ENCODE measurements at places on chromosomes 3 and 15. TPM values are rescaled to one million over a fixed set of nuclear protein-coding genes. Genes with fewer than 3 reads are reported as not detected.
A peak's percentile ranks its signal among the peaks of the same experiment; 100 is the strongest.

The TRH gene
- 2.9 TPM for polyA plus RNA-seq

The ST8SIA2 gene
- polyA plus RNA-seq = 0.48 TPM

The ARHGAP11A gene
- polyA plus RNA-seq = 4.4 TPM

The ALPK3 gene
- polyA plus RNA-seq = 1.3 TPM

The CEP97 gene
- polyA plus RNA-seq = 4.5 TPM

The CASR gene
- 0.43 TPM for polyA plus RNA-seq

The GOLGA6D gene
- 0.05 TPM for polyA plus RNA-seq

DNA sequence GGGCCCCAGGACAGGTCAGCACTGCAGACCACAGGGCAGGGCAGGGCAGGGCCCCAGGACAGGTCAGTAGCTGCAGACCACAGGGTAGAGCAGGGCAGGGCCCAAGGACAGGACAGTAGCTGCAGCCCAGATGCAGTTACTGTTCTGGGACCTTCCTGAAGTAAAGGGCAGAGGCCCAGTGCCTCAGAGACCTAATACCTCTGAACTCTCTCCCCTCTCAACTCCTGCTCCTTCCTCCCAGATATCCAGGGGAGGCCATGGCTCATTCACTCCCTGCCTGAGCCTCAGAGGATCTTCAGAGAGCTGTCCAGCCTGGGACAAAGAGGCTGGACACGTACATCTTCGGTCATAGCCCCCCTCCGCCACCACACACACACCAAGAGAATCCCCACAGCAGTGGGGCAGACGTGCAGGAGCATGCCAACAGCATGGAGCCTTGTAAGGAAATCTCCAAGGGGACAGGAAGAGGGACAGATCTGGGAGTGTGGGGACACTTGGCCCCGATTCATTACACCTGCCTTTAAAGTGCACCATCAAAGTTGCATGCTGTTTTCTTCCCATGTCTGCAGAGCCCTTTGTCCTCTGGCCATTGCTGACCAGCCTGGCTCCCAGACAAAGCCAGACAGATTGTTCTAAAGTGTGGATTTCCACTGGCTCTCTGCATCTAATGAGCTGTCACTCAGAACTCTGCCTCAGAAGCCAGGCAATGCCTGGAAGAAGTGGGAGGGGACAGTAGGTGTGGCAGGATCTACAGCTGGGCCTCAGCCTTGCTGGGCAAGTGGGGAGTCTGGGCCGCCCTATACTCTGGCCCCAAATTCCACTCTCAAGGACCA lies 24.2 kb upstream of the BUB1B start:
- no peak for DNase-seq
- H3K27ac ChIP-seq = no peak overlapping the region
- H3K27me3 ChIP-seq = no peaks in the 10 kb centered on the region
- no peaks in the 10 kb centered on the region for H3K4me1 ChIP-seq
- H3K36me3 ChIP-seq = no peaks in the 10 kb centered on the region

DNA sequence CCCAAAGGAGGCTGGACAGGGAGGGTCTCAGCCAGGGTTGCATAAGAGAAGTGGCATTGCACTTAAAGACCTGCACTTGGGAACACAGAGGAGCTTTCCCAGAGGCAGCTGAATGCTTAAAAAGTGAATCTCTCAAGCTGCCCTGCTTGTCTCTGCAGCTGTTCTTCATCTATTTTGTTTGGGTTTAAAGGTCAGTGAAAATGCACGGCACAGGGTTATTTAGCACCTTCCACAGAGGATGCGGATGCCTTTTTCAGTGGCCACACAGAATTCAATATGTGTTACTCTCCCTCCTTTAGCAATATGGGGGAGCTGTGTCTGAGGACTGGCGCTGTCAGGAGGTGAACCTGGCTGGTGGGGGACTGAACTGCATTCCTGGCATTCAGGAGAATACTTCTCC lies 22.7 kb upstream of the CTNNB1 start:
- no peaks in the 10 kb centered on the region for H3K4me1 ChIP-seq
- H3K27ac ChIP-seq = no peak overlapping the region
- no peak overlapping the region for H3K4me3 ChIP-seq
- no peaks in the 10 kb centered on the region for H3K27me3 ChIP-seq

DNA sequence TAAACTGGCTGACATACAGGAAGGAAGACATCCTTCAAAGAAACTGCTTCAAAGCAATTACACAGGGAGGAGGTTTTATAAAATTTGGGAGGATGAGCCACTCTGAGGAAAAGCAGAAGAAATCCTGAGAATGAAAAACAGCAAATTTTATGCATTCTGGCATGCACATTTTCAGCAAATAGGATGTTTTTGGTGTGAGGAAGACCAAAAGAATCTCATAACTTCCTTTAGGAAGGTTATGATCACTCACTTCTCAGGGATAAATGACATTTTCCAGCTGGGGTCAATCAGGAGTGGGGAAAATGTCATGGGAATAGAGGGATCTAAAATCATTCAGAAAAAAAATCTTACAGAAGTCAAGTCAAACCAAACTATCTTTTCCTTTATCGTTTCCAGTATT lies 371.7 kb upstream of the CNTN6 start:
- H3K27me3 ChIP-seq = no peaks in the 10 kb centered on the region
- DNase-seq = no peak
- no peak overlapping the region for H3K4me3 ChIP-seq
- no peaks in the 10 kb centered on the region for H3K36me3 ChIP-seq
- no peaks in the 10 kb centered on the region for H3K4me1 ChIP-seq
- H3K27ac ChIP-seq = no peak overlapping the region

- H3K4me3 ChIP-seq = no peak overlapping the region
- H3K4me1 ChIP-seq = no peaks in the 10 kb centered on the region
- no peaks in the 10 kb centered on the region for H3K36me3 ChIP-seq
- H3K27ac ChIP-seq = no peak overlapping the region
- no peaks in the 10 kb centered on the region for H3K27me3 ChIP-seq
Observed at GRCh38 chr15:54014067-54014655, 35.9 kb downstream of the UNC13C start.

DNA sequence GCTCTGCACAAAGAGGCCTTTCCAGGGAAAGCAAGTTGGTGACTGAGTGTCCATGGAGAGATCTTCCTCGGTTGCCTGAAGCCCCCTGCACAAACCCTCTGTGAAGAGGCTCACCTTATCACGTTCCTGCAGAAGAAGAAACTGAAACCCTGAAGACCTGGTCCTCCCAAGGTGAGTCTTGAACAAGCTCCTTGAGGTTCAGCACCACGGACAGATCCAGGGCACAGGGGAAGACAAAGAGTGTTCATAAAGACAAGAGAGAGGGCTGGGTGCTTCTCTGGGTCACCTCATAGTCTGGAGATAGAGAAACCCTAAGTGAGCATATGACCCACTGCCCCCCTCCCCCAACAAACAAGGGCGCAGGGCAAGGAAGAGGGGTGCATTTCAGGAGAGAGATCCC lies 21.7 kb upstream of the TBC1D21 start:
- DNase-seq = peak; percentile 80
- no peaks in the 10 kb centered on the region for H3K36me3 ChIP-seq
- peaks cover 5% of the 10 kb centered on the region for H3K27me3 ChIP-seq
- H3K4me1 ChIP-seq = peaks cover 9% of the 10 kb centered on the region

DNA sequence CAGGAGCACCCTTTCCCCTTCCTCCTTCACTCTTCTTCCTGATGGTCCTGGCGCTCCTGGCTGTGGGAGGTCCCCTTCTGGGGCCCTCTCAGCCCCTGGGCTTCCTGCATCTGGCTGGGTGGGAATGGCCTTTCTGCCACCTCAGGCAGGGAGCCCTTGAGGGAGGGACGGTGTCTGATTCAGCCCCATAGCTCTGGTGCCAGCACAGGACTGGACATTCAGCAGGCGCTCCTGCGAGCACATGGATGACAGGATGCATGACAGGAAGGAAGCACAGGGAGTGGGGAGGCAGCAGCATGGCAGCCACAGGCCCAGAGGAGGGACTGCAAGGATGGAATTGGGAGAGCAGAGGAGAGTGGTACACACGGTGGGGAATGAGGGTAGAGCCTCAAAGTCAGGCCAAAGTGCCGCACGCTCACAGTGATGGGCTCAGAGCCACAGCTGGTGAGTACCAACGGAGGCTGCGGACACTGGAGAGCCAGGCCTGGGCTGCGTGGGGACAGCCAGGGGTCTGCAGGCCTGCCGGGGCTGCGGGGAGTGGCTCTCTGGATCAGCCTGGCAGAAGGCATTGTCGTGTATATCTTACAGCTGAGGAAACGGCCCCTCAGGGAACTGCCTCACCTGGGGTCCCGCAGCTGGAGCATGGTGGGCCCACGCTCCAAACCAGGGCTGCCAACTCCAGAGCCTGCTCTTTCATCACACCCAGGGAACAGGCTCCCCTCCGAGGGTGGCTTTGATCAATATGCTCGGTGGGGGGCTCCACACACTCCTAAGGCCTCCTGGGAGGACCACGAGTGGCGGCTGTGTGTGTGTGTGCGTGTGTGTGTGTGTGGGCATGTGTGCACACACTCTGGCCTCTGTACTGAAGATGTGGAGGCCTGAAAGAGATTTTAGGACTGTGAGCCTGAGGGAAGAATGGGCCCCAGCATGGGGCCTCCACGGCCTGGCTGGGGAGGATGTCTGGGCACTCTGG lies 51.4 kb upstream of the CTSH start:
- no peaks in the 10 kb centered on the region for H3K4me1 ChIP-seq
- no peak for DNase-seq
- no peak overlapping the region for H3K27ac ChIP-seq
- H3K27me3 ChIP-seq = no peaks in the 10 kb centered on the region
- H3K4me3 ChIP-seq = no peak overlapping the region

DNA sequence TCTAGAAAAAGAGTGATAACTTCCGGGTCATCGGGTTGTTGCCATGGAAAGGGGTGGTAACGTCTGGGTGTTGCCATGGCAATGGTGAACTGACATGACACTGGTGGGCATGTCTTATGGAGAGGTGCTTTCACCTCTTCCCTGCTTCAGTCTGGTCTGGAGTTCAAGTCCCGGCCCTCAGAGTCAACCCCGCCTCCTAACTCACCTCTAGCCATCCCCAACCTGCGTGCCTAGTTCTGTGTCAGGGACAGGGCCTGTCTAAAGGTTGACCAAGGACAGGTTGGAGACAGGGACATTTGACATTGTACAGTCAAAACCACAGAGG lies 96.0 kb downstream of the LSM3 start:
- H3K4me3 ChIP-seq = no peak overlapping the region
- peaks cover 28% of the 10 kb centered on the region for H3K4me1 ChIP-seq
- H3K27ac ChIP-seq = no peak overlapping the region
- no peaks in the 10 kb centered on the region for H3K36me3 ChIP-seq
- no peak for DNase-seq

DNA sequence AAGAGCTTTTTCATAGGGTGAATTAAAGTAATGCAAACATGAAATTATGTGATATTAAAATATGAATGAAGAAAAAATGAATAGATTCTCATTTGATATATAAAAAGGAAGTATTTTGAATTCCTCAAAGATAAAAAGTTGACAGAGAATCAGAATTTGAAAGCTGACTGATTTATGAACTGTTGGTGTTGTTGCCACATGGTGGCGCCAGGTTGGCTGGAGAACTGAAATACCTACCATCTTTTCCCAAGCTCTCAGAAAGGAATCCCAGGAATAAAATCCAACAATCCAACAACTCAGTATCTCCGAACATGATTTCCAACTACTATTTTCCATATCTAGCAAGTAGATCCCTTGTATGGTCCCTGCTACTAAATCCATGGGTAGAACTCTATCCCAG lies 3.1 kb downstream of the MYRIP start:
- peaks cover 2% of the 10 kb centered on the region for H3K4me1 ChIP-seq
- no peaks in the 10 kb centered on the region for H3K36me3 ChIP-seq
- peaks cover 52% of the 10 kb centered on the region for H3K27me3 ChIP-seq
- H3K27ac ChIP-seq = no peak overlapping the region
- H3K4me3 ChIP-seq = no peak overlapping the region

GRCh38 chr3:150521463-150521862 lies 24.8 kb downstream of the SERP1 start:
- no peaks in the 10 kb centered on the region for H3K36me3 ChIP-seq
- no peaks in the 10 kb centered on the region for H3K4me1 ChIP-seq
- no peak overlapping the region for H3K27ac ChIP-seq
- no peaks in the 10 kb centered on the region for H3K27me3 ChIP-seq

DNA sequence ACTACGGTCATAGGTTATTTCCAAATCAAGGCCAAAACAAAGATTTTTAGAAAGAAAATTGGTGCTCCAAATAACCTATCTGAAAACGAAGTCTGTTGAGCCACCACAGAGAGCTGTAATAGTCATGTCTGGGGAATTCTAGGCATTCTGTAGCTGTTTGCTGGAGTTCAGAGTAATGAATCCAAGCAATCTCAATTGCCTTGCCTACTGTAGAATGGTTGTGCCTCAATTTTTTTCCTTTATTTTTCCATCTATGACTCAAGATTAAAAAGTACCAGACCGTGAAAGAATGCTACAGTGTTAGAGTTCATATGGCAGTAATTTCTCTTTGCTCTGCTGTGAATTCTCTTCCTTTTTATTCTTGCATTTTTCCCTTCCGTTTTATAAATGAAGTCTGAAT lies 1007.2 kb upstream of the ALCAM start:
- H3K36me3 ChIP-seq = no peaks in the 10 kb centered on the region
- no peak overlapping the region for H3K27ac ChIP-seq
- H3K4me1 ChIP-seq = no peaks in the 10 kb centered on the region
- no peaks in the 10 kb centered on the region for H3K27me3 ChIP-seq
- DNase-seq = no peak
- H3K4me3 ChIP-seq = no peak overlapping the region

- no peak overlapping the region for H3K4me3 ChIP-seq
- no peak for DNase-seq
- H3K27me3 ChIP-seq = no peaks in the 10 kb centered on the region
- no peaks in the 10 kb centered on the region for H3K36me3 ChIP-seq
- H3K27ac ChIP-seq = no peak overlapping the region
Observed at GRCh38 chr3:116388867-116389385, 56.4 kb downstream of the LSAMP start.

DNA sequence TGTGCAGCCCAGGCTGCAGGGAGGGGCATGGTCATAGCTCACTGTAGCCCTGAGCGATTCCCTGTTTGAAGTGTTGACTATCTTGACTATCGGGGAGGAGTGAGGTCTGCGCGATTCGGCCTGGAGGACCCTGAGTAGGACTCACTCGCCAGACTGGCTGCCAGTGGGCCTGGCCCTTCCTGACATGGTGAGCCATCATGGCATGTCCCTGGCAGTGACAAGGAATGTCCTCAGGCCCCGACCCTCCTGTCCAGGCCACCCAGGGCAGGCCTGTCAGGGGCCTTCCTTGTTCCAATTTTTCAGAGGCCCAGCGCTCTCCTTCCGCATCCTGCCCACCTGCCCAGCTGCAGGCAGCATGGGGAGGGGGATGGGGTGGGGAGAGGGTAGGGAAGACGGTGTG lies 5.2 kb upstream of the OCA2 start:
- DNase-seq = no peak
- H3K4me1 ChIP-seq = peaks cover 3% of the 10 kb centered on the region
- no peaks in the 10 kb centered on the region for H3K36me3 ChIP-seq
- H3K4me3 ChIP-seq = no peak overlapping the region
- H3K27me3 ChIP-seq = peaks cover 36% of the 10 kb centered on the region
- H3K27ac ChIP-seq = no peak overlapping the region

DNA sequence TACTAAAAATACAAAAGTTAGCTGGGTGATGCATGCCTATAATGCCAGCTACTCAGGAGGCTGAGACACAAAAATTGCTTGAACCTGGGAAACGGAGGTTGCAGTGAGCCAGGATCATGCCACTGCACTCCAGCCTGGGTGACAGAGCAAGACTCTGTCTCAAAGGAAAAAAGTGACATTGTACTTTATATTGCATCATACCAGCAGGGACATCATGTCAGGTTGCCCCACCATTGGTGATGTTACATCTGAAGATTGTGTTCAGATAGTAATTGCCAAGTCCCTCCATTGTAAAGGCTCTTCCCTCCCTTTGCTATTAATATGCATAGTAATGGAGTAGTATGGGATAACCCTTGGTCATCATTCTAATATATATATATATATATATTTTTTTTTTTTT lies 44.8 kb downstream of the FOXL2 start:
- H3K27ac ChIP-seq = no peak overlapping the region
- no peaks in the 10 kb centered on the region for H3K27me3 ChIP-seq
- no peaks in the 10 kb centered on the region for H3K36me3 ChIP-seq
- no peak overlapping the region for H3K4me3 ChIP-seq
